ENCODE measurements at places on chromosomes 6 and 20.

DNA sequence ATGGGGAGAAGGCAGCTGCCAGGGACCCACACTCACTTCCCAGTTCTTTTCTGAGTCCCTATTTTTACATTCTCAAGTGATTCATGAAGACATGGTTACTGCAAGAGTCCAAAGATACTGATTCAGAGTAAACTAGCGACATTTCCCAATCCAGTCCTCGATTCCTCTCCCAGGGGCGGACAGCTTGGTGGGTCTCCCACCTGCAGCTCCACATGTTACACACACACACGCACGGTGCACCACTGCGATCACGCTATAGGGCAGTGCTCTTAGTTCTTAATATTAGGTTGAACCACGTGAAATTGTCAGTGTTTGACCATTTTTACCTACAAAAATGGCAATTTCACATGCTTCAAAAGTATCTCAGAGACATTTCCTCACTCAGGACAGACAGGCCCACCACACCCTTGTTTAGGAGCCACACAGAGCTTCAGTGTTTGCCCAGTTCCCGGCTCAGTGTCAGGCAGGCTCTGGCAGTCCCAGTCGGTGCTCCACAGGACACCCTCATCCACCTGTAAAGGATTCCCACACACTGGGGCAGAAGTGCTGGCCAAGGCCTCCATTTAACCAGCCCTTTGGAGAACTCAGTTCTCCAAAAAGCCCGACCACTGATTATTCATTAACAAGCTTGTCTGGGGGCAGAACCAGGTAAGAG, 51.8 kb downstream of the RRBP1 start:
- DNase-seq = no peak

GRCh38 chr6:144248476-144249301, 36.4 kb upstream of the UTRN start:
- no peak for DNase-seq

- no peak for DNase-seq
These were observed 47.0 kb downstream of the PLAGL1 start for GRCh38 chr6:143961066-143961465.

- no peak for DNase-seq
These were observed 261.9 kb upstream of the ECI2 start for GRCh38 chr6:4397307-4397706.

- DNase-seq = no peak
These were observed 74.7 kb downstream of the ZHX3 start for GRCh38 chr20:41242807-41243206.

GRCh38 chr6:169938262-169938701, 186.9 kb downstream of the ERMARD start:
- no peak for DNase-seq

GRCh38 chr6:33843131-33844121, 39.6 kb upstream of the MLN start:
- DNase-seq = no peak

DNA sequence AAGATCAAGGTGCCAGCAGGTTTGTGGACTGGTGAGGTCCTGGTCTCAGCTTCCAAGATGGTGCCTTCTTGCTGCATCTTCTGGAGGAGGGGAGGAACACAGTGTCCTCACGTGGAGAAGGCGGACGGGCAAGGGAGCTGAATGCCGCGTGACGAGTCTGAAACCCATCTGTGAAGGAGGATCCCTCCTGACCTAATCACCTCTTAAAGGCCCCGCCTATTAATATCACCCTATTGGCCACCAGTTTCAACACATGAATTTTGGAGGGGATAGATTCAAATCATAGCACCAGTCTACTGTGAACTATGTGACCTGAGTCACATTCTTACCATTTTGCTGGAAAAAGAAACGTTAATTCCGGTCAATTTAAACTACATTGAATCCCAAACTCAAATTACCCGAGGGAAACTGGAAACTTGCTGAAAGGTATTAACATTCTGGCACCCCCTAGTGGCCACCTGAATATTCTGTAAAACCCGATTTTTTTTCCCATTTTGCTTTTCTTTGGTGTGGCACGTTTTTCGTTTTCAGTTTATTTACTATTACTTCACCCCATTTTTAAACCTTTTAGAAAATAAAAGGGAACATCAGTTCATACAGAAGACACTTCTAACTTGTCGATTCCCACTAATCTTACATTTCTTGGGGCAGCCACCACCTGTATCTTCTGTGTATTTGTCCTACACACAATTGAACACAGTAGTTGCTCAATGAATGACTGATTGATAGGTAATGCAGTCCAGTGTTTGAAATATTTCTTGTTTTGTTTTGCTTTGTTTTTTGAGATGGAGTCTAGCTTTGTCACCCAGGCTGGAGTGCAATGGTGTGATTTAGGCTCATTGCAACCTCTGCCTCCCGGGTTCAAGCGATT, 17.9 kb upstream of the CCDC170 start:
- peak; percentile 36 for DNase-seq

- DNase-seq = no peak
These were observed 41.1 kb downstream of the LRP11 start for GRCh38 chr6:149823013-149823412.

DNA sequence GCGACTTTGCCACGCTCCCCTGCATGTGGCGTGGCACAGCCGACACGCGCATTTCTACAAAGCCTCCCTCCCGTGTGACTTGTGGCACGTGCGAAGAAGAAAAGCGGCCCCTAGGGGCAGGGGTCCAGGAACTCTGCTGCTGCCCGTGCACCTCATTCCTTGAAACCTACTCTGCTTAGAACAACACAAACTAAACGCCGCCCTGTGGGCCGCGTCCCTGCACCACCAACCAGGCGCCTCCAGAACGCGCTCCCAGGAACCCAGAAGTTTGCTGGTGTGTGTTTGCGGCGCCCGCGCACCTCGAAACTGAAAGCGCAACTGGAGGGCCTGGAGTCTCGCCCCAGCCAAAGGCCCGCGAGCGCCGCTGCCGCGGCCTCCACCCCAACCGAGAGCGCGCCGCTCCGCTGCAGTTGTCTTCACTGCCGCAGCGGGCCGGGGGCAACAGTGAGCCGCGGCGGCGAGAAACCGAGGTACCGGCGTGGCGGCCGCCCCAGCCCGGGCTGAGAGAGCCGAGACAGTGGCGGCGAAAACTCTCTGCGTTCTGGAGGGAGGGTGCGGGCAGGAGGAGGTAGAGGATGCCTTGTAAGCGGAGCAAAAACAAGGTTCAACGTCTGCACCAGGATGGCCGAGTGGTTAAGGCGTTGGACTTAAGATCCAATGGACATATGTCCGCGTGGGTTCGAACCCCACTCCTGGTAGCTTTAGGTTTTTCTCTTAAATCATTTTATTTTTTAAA, 65.8 kb downstream of the STX11 start:
- DNase-seq = peak; percentile 90

DNA sequence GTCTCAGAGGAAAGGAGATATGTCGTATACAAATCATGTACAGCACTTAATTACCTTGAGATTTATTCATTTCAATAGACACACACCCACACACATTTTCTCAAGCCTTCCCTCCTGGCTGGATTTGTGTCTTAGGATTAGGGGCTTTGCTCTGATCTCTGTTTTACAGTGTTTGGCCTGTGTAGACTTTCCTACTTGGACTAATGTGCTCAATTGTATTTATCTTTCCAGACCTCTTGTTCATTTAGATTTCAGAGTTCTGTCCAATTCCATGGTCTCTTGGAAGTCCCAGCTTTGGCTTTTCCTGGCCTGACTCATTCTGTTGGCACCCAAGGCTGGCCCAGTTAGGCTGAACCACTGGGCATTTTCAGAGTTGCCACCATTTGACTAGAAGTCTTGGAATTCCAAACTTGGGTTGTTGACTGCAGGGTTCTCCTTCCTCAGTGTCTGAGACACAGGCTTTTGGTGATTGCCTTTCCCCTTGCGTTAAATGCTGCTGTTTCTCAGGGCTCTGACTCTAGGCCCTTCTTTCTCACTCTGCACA, 8.9 kb upstream of the RFPL4B start:
- DNase-seq = no peak

DNA sequence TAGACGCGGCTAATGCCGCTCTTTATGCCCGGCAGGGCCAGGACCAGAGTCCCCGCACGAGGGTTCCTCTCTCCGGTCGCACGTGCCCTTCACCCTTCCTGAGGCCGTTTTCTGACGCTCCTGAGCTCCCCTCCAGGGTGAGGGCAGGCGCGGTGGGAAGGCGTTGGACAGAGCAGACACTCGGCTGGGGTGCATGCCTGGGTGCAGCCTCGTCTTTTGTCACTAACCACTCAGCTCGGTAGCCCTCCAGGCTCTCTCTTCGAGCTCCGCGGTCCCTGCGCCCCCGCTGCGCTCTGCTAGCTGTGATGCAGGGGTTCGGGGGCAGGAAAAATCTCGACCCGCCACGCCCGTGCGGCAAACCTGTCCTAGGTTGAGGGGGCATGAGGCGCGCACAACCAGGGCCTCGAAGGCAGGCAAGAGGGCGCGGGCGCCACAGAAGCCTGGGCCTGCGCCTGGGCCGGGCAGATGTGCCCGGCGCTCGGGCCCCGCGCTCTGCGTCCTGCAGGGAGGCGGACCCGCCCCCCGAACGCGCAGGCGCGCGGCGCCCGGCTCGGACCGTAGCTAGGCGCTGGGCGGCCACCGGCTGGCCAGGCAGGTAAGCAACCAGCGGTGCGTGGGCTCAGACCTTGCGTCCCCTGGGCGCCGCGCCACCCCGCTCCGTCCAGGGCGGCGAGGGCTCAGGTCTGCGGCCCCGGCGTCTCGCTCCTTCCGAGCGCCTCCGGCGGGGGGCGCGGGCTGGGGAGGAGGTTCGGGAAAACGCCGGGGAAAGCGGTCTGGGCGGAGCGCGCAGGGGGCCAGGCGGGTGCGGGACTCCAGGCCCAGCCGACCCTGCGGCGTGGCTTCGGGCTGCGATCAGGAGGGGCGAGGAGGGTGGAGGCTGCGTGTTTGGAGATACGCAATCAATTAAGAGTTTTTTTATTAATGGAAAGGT, at the start of gene L3MBTL1:
Gene L3MBTL1 (plus strand): TSS at position 548 of the 931 bp plus-strand sequence. CDS start 5,807 bp downstream, outside the sequence.
- DNase-seq = peak; percentile 4

- no peak for DNase-seq
These were observed 635 bp downstream of the SLC35B3 start for GRCh38 chr6:8434727-8435092.

DNA sequence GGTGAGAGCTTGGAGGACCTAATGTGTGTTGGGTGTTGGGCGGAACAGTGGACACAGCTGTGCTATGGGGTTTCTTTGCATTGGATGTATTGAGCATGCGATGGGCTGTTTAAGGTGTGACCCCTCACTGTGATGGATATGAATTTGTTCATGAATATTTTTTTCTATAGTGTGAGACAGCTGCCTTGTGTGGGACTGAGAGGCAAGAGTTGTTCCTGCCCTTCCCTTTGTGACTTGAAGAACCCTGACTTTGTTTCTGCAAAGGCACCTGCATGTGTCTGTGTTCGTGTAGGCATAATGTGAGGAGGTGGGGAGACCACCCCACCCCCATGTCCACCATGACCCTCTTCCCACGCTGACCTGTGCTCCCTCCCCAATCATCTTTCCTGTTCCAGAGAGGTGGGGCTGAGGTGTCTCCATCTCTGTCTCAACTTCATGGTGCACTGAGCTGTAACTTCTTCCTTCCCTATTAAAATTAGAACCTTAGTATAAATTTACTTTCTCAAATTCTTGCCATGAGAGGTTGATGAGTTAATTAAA, 3.0 kb downstream of the HLA-A start:
- no peak for DNase-seq

- no peak for DNase-seq
These were observed 403.9 kb upstream of the SULF2 start for GRCh38 chr20:48189181-48189580.

- no peak for DNase-seq
These were observed 59.2 kb downstream of the PHACTR3 start for GRCh38 chr20:59663513-59664060.

GRCh38 chr6:107032051-107032450, 4.1 kb downstream of the MTRES1 start:
- no peak for DNase-seq

- DNase-seq = peak; percentile 58
These were observed 2.3 kb downstream of the ARID1B start for GRCh38 chr6:156779206-156780094.

GRCh38 chr20:50038574-50038991, 55.8 kb downstream of the SNAI1 start:
- DNase-seq = no peak

DNA sequence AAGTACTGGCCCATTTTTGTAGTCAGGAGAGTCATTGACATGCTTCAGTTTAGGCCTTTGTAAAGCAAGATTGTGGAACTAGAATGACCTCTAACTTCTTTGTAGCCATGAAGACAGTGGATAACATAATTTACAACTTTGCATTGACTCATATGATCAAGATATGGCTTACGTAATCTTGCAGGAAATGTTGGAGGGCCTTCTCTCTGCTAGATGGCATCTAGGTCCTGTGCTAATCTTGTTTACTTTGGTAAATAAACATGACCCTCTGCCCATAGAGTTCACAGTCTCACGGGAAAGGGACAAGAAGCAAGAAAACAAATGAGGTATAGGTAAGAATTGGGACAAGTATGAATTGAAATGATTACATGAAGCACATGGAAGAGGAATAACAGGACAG, 355.2 kb upstream of the ARID1B start:
- DNase-seq = no peak

DNA sequence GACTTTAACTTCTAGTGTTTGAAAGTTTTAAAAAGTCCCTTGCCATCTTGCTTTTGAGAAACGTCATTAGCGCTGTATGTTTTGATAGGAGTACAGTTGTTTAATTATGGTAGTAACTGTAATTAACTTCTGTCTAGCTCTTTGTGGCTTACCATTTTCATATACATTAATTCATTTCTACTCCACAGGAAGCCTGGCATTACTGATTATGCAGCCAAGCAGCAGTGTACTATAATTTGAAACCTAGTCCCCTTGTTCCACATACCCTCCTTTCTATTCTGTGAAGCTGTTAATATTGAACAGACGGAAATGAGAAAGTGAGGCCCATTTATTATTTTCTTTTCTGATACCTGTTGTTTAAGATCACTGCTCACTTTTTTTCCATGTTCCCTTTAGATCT, 235.4 kb downstream of the CDKAL1 start:
- DNase-seq = no peak

GRCh38 chr6:48610846-48611245, 499.8 kb upstream of the PTCHD4 start:
- DNase-seq = no peak

- DNase-seq = peak; percentile 42
These were observed 10.0 kb downstream of the TRERF1 start for GRCh38 chr6:42441697-42442081.

GRCh38 chr6:39075010-39075686, 26.6 kb downstream of the GLP1R start:
- DNase-seq = no peak

GRCh38 chr6:13478525-13478966, 8.9 kb downstream of the GFOD1 start:
- no peak for DNase-seq

DNA sequence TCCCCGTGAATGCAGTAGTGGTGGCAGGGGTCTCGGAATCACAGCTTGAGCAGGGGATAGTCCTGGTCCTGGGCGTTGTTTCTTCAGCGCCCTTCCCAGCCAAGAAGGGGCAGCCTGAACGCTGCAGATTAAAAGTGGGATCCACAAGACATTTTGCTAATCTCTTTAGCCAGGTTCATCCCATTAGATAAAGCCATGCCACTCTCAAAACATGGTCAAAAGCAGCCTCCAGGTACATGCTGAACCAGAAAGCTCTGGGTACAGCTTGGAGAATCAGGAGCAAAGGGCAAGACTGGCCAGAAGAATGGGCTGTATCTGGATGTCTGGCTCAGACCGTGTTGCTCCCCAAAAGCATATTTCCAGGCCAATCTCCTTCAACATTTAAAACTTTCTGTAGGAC, at the start of gene PRPH2:
Gene PRPH2 (minus strand): TSS at position 101 of the 400 bp plus-strand sequence. CDS start 263 bp downstream, outside the sequence.
- no peak for DNase-seq
